ENCODE measurements at places on chromosomes 11 and 22.
A peak's percentile ranks its signal among the peaks of the same experiment; 100 is the strongest.

DNA sequence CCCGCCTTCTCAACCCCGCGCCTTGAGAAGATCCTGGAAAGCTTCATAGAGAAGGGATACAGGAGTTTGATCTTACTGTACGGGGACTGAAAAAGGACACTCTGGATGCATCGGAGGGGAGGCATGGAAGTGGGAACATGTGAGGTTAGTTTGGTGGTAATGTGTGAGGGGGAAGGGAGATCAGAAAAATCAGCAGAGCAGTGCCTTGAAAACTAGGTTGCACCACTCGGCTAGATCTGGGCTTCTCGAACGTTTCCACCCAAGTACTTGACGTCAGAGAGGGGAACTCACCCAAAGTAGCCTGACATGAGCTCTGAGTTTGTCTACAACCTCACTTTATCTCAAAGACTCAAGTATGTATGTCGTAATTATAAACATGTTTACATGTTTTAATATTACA lies 14.5 kb downstream of the USP35 start:
- no peak for DNase-seq

- DNase-seq: peak; percentile 36
Measured at GRCh38 chr11:132258875-132259274, 888.5 kb downstream of the NTM start.

DNA sequence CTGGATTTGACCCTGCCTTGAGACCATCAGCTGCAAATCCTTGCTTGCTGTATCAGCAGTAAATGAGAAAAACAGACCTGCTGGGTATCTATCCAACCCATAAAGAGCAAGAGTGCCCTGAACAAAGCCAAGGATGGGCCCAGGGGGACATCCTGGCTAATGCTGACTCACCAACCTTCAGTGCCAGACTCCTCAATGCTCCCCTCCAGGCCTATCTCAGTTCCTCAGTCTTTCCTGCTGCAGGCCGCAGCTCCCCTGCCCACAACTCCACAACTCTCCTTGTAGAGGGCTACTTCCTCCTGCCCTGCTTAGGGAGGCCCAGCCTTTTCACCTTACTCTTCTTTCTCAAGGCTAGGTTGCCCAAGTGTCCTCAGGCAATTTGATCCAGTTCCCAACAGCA lies 2.6 kb downstream of the LAMTOR1 start:
- no peak for DNase-seq

DNA sequence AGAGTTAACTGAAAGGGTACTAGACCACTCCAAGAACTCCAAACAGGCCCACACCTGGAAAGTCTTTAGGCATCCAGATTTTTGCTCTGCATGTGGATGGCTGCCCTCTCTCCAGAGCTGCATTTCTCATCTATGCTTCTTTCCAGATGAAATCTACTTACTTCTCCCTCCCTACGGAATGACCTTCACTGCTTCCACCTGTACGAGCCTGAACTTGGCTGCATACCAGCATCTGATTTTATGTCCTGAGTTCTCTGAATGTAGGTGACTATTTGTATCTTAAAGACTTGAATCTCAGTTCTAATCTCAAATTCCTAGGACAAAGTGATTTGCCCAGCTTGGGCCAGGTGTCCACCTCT lies 13.3 kb downstream of the CELF1 start:
- no peak for DNase-seq

DNA sequence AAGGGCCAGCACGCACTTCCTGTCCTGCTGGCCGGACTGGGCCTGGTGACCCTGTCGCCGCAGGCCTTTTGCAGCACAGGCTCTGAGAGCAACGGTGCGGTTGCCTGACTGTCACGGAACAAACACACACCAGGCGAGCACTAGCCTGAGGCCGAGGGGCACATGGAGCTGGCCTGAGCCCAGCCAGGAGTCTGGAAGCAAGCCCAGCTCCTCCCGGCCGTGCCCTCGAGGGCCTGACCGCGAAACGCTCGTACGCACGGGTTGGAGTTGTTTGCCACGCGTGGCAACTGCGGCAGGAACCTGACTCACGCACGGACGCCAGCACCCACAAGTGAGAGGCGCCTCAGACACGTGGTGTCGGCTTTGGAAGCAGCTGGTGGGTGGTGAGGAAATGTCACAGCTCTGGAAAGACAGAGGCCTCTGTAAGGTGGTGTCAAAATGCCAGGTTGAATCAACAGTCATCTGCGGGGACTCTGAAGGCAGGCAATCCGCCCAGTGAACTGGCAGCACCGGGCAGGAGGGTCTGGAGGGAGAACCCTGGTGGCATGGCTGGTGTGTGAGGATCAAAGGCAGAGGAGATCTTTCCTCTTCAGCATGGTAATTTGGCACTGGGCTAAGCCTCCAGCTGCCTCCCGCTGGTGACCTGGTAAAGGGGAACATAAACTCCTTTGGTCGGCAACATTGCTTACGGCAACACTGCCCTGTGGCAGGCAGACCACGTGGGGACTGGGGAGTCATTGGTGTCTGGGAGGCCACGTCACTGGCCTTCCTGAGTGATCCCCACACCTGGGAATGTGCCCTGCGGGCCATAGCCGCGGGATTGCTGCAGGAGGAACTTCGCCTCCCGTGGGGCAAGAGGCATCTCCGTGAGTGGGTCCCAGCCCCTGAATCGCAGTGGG lies 15.3 kb upstream of the IL17REL start:
- no peak for DNase-seq

- DNase-seq: no peak
Measured at GRCh38 chr11:103887001-103887658, 149.3 kb upstream of the DDI1 start.

- DNase-seq: peak; percentile 86
Measured at GRCh38 chr11:923691-924405, 1.8 kb upstream of the AP2A2 start.

DNA sequence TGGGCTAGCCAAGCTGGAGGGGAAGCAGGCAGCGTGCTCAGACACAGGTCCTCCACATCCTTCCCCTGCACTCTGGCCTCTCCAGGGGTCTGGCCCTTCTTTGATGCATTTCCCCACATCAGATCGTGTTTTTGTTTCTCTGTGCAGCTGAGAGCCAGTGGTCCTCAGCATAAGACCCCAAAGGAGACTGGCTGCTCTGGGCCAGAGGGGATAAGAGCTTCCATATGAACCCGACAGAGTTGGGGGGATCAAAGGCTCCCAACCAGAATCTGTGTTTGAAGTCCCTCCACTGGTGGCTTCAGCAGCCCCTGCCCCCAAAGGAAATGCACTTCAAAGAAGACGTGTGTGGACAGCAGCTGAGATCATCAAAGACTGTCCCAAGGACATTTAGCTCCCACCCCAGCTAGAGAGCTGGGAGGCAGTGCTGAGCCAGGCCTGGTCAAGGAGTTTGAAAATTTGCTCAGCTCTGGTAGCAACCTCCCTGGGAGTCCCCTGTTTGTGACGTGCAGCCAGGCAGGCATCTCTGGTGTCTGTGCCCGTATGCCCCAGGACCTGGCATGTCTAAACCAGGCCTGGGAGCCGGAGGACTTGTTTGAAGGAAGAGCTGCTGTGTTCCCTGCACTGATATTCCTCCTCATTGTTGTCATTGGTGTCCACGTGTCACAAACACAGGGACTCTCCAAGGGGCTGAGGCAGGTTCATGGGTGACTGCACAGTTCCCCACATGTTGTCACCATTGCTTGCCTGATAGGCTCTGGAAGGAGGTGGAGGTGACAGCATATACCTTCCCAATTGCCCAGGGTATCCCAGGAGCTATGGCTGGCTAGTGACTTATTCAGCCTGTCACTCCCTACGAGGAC lies 99.0 kb downstream of the AMOTL1 start:
- no peak for DNase-seq

DNA sequence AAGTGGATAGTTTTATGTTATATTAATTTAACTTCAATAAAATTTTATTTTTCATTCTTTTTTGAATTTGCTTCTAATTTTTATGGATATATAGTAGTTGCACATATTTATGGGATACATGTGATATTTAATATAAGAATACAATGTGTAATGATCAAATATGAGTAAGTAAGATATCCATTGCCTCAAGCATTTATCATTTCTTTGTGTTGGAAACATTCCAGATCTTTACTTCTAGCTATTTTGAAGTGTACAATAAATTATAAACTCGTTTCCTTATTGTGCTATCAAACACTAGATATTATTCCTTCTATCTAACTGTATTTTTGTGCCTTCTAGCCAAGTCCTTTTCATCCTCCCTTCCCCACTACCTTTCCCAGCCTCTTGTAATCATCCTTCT lies 17.0 kb downstream of the EXPH5 start:
- DNase-seq: no peak

GRCh38 chr11:26335903-26336302 lies 4.0 kb downstream of the ANO3 start:
- DNase-seq: no peak

DNA sequence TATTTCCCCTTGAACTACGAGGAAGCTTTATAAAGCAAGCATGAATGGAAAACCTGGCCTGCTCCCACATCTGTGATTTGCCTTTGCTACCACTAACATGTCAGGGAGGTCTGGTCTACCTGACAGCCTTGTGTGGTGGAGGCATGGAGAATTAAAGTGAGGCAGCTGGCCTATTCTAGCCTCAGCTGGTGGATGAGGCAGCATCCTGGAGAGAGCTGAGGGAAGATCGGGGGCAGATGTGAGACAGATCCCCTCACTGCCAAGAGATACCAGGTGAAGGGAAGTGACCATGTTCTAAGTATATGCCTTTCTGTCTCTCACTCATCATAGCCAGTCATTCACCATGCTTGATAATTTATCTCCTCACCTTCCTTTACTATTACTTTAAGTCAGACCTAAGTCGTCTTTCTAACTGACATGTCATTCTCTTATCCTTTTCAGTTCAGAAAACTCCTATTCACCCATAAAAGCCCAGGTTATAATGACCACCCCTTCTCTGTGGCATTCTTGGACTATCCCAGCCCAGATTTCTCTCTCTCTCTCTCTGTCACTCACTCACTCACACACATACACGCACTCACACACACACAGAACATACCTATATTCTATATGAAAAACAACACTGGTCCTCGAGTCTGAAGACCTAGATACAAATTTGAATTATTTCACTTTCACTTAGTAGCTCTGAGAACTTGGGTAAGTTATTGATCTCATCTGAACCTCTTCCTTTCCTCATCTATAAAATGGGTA lies 90.7 kb downstream of the CSNK2A3 start:
- no peak for DNase-seq
